ENCODE measurements at places on chromosomes 2 and 18.

GRCh38 chr2:47735136-47735869 is 47.6 kb upstream of the MSH6 start:
- DNase-seq, result no peak

DNA sequence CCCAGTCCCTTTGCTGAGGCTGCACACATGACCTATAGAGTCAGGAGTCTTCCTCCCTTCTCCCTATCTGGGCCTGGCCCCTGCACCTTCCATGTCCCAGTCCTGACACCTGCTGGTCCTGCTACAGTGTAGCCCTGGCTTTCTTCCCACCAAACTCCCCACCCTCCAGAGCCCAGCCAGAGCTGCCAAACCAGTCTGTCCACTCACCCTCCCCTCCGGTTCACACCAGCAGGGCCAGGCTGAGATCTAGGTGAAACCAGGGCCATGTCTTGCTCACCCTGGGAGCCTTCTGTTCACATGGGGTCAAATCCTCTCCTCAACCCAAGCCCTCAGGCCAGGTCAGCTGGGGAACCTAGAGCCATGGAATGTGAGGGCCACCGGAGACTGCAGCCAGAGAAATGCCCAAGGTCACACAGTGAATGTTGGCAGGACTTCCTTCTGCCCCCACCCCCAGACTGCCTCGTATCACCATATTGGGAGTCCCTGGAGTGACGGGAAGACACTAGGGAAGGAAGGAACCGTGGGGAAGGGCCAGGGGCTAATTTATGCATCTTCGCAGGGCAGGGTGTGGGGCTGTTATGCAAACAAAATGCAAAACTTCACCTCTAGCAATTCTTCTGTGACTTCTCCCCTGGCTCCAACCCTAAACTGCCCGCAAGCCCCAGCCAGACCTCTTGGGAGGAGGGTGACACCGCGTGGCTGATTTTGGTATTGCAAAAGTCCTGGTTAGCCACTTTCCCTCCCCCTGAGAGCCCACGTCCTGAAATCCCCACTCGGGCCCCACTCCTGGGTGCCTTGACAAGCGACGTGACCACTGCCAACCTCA is 14.6 kb downstream of the TNS1 start:
- peak; percentile 52 for DNase-seq

DNA sequence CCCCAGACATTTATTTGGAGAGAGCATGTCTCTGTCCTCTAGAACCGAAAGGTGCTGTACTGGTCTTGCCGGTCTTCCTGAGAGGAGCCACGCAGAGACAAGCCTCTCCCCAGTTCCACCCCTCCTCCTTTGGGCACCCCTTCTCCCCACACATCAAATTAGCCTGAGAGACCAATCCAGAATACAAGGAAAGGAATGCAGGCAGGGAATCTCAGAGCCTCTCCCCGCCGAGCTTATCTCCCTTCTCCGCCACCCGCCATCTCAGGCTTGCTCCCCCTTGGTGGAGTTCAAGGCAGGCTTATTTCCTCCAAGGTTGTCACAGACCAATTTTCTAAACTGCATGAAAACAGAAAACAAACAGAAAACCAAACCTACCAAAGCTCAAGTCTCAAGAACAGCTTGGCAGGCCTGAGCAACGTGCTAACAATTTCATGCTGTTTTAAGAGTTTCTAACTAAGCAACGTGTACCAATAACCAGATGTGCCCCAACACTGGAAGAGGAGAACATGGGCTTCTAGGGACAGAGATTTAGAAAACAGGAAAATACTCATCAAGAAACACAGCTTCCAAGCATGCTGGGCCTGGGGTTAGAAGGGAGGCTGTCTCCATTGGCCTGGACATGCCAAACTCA is 124.5 kb upstream of the PKDCC start:
- no peak for DNase-seq

- no peak for DNase-seq
Observed at GRCh38 chr2:24626131-24626530, 135.1 kb downstream of the NCOA1 start.
